ENCODE measurements at places on chromosomes 11 and 22.
A peak's percentile ranks its signal among the peaks of the same experiment; 100 is the strongest.

DNA sequence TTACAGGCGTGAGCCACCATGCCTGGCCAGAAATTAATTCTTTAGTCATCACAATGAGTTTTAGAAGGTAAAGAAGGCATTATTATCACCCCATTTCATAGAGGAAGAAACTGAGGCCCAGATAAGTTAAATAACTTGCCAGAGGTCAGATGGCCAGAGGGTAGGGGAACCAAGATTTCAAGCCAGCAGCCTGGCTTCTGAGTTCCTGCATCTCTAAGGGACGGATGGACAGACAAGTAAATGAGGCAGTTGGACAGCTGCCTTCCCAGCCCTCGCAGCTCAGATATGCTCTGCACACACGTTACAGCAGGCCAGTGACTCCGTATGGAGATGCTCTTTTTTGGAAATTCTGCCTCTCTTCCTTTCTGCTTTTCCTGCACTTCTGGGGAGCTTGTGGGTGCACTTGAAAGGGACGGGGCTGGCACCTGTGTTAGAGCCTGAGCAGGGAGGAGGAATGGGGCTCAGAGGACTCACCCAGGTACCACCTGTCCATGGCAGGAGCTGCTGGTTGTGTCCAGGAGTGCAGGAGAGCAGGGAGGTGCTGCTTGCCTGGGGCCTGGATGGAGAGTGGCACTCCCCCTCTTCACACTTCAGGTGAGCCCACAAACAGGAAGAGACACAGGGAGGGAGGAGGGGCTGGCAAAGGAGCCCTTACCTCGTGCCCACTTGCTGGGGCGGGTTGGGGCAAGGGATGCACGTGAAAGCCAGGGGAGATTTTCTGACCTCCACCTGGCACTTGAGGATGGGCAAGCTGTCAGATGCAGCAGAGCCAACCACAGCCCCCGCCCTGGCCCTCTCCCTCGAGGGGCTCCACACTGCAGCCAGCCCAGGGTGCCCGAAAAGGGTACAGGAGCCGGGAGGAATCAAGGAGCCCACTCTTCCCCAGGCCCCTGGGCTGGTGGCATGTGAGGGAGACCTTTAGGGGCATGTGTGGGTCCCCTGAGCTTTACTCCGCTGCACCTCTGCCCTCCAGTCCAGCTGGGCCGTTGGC is 3.3 kb upstream of the FXYD2 start:
- peak; percentile 14 for DNase-seq

GRCh38 chr11:73995247-73995646 is 12.6 kb upstream of the UCP2 start:
- no peak for DNase-seq

GRCh38 chr11:65491614-65492386 is 7.0 kb upstream of the MALAT1 start:
- no peak for DNase-seq

GRCh38 chr11:69917529-69917928 is 98.3 kb upstream of the FGF3 start:
- DNase-seq: no peak

- DNase-seq: no peak
These were observed 1.5 kb upstream of the CD151 start for GRCh38 chr11:831118-831864.

- DNase-seq: peak; percentile 11
These were observed 195.9 kb downstream of the SWAP70 start for GRCh38 chr11:9859554-9860305.

GRCh38 chr22:26169315-26170111 is at the start of gene SEZ6L:
Gene SEZ6L, plus strand, starts transcription at chr22:26169462. Its CDS starts 208 bp downstream, at chr22:26169670.
- no peak for DNase-seq

DNA sequence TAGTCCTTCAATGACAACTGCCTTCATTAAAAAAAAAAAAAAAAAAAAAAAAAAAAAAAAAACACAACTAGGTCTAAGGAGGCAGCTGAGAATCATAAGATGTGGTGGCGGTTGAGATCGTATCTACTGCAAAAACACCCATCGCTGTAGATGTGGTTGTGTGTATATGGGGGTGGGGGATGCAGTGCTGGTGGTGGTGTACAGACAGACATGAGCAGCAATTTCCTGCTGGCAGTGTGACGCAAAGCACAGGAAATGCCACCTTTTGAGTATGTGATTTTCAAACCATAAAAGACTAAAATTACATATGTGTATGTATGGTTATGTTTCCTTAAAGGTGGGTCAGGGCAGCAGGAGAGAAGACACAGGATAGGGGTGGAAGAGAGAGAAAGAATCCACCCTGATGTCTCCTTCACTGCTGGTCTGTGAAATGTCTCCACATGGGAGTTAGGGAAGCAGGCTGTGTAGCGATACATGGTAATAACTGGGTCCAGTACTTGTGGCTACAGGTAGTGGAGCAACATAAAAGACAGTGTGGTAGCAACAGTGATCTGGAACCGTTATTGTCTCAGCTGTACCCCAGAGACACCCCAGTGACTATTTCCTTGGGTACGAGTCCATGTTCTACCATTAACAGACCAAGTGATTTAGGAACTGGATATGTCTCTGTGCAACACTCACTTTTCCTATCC is 57.9 kb downstream of the SYTL2 start:
- DNase-seq: peak; percentile 88

- no peak for DNase-seq
These were observed 375.6 kb downstream of the LARGE1 start for GRCh38 chr22:33544707-33545106.

GRCh38 chr11:19101796-19102520 is 15.0 kb upstream of the ZDHHC13 start:
- no peak for DNase-seq

GRCh38 chr11:115767047-115767802 is 263.0 kb upstream of the CADM1 start:
- DNase-seq: no peak

GRCh38 chr11:69774354-69775162 is 583 bp downstream of the FGF4 start:
- no peak for DNase-seq

- no peak for DNase-seq
These were observed 8.1 kb downstream of the DESI1 start for GRCh38 chr22:41612603-41613306.

DNA sequence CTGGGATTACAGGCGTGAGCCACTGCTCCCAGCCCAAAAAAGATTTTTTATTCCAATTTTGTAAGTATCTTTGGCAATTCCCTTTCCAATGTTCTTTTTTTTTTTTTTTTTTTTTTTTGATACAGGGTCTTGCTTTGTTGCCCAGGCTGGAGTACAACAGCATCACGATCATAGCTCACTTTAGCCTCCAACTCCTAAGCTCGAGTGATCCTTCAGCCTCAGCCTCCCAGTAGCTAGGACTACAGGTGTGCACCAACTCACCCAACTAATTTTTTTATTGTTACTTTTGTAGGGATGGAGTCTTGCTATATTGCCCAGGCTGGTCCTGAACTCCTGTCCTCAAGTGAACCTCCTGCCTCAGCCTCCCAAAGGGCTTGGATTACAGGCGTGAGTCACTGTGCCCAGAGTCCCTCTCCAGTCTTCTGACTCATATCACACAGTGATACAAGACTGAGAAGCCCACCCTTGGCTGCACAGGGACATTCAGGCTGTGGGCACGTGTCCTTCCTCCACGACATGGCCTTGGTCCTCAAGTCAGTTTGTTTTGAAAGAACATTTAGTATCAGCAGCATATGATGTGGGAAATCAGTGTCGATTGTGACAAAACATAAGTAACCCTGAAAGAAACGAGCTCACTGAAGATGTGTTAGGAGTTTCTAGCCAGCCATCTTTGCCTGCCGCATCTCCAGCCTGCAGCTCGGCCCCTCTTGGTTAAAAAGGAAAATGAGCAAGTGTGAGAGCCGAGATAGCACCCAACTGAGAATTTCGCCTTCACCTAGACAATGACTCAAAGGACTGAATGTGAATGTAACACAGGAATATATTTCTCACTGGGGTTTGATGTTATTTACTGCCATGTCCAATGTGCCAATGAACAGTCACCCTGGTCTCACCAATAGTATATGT is 175.5 kb downstream of the MN1 start:
- no peak for DNase-seq

DNA sequence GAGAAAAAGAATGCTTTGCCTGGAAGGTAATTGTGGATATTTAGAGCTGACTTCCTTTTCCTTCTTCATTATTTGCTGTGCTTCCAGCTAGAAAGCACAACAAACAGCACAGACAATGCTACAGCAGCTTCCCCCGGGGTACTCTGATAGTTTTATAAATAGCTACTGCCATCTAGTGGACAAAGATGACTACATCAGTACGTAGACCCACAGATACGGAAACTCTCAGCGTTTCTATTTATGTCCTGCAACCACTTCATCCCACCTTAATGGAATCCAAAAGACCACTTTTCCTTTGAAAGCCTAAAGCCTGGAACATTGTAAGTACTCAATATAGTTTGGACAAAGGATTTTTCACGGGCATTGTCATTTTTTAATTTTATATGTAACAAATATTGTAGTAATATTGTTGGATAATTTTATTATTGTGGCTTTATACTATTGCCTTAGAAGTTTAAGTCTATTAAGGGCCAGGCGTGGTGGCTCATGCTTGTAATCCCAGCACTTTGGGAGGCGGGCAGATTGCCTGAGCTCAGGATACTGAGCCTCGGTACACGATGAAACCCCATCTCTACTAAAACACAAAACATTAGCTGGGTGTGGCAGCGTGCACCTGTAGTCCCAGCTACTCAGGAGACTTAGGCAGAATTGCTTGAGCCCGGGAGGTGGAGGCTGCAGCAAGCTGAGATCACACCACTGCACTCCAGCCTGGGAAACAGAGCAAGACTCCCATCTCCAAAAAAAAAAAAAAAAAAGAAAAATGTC is 7.5 kb downstream of the HSPA8 start:
- no peak for DNase-seq
